ENCODE measurements at places on chromosomes 13 and 19.

- no peak for DNase-seq
Observed at GRCh38 chr19:55348317-55349034, 6.0 kb downstream of the COX6B2 start.

- DNase-seq: no peak
Observed at GRCh38 chr19:40414542-40415535, 1.7 kb upstream of the PRX start.

- DNase-seq: peak; percentile 86
Observed at GRCh38 chr13:60226507-60226906, 62.8 kb upstream of the DIAPH3 start.

DNA sequence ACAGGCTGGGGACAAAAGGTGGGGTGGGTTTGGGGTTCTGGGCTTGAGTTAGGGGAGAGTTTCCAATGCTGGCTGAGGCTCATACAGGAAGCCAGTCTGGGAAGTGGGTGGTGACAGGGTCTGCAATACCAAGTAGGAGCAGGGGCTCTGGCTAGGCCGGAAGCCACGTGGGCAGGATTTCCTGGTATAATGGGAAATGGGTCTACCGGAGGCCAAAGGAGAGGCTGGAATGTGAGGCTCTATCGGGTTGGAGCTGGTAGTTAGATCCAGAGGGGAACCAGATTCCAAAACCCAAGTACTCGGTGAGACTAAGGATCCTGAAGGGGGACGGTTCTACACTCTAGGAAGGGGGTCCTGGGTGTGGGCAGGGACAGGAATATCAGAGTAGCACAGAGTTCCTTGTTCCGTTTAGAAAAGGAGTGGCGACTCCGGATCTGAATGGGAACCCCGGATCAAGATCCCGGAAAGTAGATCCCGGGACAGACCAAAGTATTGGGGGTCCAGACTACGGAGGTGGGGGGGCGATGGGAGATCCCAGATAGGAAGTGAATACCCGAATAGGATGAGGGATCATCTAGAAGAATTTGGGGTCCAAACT, 802 bp downstream of the CDC37 start:
- no peak for DNase-seq

DNA sequence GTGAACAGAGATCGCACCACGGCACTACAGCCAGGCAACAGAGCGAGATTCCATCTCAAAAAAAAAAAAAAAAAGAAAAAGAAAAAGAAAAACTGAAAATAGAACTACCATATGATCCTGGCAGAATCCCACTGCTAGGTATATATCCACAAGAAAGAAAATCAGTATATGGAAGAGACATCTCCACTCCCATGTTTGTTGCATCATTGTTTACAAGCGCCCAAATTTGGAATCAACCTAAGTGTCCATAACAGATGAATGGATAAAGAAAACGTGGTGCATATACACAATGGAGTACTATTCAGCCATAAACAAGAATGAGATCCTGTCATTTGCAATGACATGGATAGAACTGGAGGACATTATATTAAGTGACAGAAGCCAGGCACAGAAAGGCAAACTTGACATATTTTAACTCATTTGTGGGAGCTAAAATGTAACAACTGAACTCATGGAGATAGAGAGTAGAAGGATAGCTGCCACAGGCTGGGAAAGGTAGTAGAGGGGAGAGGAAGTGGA, 26.1 kb downstream of the DYRK1B start:
- no peak for DNase-seq

DNA sequence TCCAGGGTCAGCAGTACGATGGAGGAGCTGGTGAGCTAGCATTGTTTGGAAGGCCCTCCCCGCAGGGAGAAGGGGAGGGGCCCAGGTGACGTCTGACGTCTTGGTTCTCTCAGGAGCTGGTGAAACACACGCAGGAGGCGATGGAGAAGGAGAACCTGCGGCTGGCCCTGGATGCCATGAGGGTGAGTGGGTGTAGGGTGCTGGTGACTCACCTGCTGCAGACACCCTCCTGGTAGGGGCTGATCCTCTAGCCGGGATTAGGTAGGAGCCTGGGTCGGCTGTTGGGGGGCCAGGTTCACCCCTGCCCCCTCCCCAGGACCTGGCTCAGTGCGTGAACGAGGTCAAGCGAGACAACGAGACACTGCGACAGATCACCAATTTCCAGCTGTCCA, 55.8 kb downstream of the VAV1 start:
- no peak for DNase-seq

DNA sequence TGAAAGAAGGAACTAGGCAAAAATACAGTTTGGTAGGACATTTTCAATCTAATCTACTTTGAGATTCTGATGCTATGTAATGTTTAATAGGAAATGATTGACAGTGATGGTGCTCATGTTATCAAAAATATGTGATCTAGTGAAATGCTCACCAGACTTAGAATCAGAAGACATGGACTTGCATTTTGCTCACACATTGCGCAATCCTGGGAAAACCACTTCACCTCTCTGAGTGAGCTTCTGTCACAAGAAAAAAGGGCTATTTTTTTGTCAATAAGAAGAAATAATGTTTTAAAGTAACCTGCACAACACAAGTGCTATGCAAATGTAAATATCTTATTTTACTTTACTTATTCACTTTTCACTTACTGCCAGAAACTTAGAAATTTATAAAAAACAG, 380.9 kb upstream of the HTR2A start:
- DNase-seq: no peak

DNA sequence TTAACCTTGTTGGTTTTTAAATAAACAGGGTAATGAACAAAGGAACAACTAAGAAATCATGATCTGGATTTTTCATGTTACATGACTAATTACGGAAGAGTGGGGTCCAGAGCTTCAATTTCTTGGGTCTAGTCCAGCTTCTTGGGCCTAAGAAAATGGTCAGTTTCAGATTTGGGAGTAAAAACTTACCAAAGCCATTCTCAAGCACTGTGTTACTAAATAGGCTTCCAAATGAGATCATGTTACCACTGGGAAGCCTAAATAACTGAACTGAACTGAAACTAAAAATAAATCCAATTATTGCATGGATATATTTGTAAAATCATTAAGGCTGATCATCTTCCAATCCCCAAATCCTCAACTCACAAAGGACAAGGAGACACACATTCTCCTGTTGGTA, 13.9 kb downstream of the TBC1D4 start:
- no peak for DNase-seq

DNA sequence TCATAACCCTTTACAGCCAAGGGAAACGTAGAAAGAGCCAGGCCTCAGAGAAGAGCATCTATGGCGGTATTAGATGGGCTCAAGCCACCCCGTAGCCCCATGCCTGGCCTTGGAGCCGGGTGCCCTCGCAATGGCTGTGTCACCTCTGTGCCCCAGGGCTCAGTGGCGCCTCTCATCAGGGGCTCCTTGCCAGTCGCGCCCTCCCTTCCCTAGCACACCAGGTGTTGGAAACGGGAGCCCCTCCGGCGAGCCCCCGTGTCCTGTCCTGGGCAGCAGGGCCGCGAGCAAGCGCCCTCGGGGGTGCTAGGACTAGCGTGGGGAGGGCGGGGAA, 453 bp downstream of the ZNF256 start:
- no peak for DNase-seq

DNA sequence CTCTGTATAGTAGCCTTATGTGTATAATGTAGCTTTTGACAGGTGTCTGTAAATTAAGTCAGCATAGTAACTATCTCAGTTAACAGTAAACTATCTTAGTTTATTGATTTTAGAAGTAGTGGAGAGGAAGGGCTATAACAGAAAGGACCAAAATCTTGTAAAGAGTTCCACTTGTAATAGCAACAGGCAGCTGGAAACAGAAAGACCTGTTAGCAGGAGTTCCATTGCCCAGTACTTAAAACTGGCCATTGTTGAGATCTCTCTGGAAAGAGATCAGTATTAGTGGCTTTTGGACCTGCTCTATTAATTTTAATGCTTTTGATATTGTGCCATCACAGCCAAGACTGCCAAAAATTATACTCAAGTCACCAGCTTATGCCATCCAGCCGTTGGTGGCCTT, 32.0 kb upstream of the GARRE1 start:
- no peak for DNase-seq

All from NCI-H146 (cell line).